Large intestine (tissue), 12 donors: ENCODE measurements at places on chromosomes 4 and X. TPM values are rescaled to one million over a fixed set of nuclear protein-coding genes. Genes with fewer than 3 reads are reported as not detected.

NPY2R gene
- polyA plus RNA-seq: 1.8 TPM

- H3K27me3 ChIP-seq: no peaks in the 10 kb centered on the region
- H3K27ac ChIP-seq: no peak overlapping the region
- H3K4me1 ChIP-seq: no peaks in the 10 kb centered on the region
Measured at GRCh38 chr4:32148111-32148666, 1428.0 kb downstream of the PCDH7 start.

GRCh38 chrX:133465254-133465653 lies 50.0 kb upstream of the GPC4 start:
- H3K27ac ChIP-seq: no peak overlapping the region
- no peaks in the 10 kb centered on the region for H3K27me3 ChIP-seq
- no peak for DNase-seq
- no peak overlapping the region for H3K4me3 ChIP-seq
- no peaks in the 10 kb centered on the region for H3K4me1 ChIP-seq

MPC1L gene
- not detected for polyA plus RNA-seq

- no peak overlapping the region for H3K27ac ChIP-seq
- no peaks in the 10 kb centered on the region for H3K36me3 ChIP-seq
- no peaks in the 10 kb centered on the region for H3K4me1 ChIP-seq
- no peaks in the 10 kb centered on the region for H3K27me3 ChIP-seq
- H3K4me3 ChIP-seq: no peak overlapping the region
- DNase-seq: no peak
Measured at GRCh38 chr4:158912806-158913205, 144.0 kb downstream of the FNIP2 start.

DNA sequence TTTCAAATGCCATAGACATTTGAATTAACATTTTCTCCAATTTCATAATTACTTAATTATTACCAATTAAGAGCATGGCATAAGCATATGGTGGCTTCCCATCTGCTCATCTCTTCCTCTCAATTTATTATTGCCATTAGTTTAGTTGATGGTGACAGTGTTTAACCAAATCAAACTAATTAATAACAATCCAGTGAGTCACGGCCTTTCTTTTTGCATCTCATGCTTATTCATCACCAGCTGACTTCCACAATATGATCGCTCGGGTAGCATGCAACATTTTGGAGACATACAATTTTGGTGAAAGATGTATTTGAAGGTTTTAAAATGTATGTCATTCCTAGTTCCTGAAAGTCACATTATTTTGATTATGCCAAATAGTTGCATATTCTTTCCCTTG lies 172.8 kb upstream of the TACR3 start:
- no peaks in the 10 kb centered on the region for H3K36me3 ChIP-seq
- no peak overlapping the region for H3K4me3 ChIP-seq
- H3K4me1 ChIP-seq: no peaks in the 10 kb centered on the region
- H3K27ac ChIP-seq: no peak overlapping the region
